Stimulated activated CD4-positive, alpha-beta T cell treated with anti-CD3 and anti-CD28 coated beads, Interleukin-15, amount 100 ng/mL, for 48 hours (primary cell): ENCODE measurements at places on chromosomes 2 and 18.

DNA sequence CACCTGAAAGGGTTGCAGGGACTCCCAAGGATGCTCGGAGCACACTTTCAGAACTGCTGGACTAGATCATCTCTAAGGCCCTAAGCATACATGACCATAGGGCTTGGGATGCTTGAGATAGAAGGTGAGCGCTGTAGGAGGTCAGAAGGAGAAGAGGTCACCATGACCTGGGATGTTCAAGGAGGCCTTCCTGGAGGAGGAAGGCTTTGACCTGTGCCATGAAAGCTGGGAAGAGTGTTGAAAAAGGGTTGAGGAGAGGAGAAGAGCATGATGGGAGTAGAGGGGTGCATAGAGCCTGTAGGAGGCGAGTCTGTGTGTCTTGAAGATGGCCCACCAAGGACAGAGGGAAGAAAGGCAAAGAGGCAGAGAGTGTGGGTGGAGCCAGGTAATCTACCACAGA lies 222.4 kb downstream of the LOXHD1 start:
- no peak for DNase-seq

DNA sequence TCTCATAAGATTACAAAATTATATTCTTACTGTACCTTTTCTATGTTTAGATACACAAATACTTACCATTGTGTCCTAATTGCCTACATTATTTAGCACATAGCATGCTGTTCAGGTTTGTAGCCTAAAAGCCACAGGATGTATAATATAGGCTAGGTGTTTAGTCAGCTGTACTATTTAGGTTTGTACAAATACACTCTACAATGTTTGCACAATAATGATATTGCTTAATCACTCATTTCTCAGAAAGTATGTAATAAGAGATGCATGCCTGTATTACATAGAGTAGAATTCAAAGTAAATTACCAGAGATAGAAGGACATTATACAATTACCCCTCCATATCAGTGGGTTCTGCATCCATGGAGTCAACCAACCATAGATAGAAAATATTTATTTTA lies 201.1 kb upstream of the COL3A1 start:
- no peak for DNase-seq

DNA sequence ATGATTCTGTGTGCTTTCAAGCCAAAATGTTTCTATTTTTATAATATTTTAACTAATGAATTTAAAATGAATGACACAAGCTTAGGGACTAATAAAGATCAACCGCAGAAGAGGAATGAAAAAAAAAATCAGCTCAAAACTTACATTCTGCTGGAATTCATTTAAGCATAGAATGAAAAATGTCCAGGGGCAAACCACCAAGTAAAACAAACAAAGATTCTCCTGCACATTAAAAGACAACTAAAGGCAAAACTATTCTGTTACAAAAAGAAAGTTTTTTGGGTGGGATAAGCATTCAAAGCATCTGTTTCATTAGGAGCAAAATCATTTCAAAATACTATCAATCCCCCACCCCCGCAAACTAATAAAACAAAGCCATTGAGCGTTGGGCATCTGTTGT lies 99.3 kb upstream of the SOX11 start:
- DNase-seq, result no peak

GRCh38 chr2:234694244-234695013 lies 197.5 kb upstream of the ARL4C start:
- DNase-seq, result no peak

DNA sequence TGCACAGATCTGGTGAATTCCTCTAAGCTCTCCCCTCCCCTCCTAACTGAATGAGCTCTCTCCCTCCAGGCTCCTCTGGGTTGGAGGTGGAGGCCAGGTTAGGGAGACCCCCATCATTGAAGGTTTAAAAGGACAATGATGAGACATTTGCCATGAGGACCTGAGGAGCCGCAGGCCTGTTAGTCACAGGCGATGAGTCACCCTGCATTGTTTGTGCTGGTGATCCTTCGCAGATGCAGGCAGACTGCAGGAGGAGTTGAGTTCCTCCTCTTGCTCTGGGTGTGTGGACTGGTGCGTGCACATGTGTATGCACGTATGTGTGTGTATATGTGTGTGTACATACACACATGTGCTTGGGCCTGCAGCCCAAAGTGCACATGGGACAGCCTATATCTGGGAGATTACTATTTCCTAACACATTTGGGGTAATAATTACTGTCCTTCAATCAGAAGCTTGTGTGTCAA lies 42.0 kb downstream of the MCFD2 start:
- DNase-seq, result peak; percentile 23

DNA sequence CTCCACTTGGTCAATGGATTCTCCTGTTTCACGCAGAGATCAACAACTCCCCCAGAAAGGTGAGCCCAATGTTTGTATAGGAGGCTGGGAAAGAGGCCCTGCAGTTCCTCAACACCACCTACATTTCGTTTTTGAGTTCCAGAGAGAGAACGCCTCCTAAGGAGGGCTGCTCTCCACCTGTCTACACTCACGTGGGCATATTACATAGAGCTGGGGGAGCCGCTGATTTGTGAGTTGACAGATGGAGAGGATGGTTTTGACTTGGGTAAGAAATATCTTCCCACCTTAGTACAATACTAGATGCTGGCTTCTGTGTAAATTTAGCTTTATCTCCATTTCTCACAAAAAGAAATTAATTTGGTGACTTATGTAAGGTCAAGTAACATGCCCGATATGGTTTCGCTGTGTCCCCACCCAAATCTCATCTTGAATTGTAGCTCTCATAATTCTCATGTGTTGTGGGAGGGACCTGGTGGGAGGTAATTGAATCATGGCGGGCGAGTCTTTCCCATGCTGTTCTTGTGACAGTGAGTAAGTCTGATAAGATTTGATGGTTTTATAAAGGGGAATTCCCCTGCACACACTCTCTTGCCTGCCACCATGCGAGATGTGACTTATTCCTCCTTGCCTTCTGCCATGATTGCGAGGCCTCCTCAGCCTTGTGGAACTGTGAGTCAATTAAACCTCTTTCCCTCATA lies 274.5 kb upstream of the PXDN start:
- DNase-seq, result no peak

DNA sequence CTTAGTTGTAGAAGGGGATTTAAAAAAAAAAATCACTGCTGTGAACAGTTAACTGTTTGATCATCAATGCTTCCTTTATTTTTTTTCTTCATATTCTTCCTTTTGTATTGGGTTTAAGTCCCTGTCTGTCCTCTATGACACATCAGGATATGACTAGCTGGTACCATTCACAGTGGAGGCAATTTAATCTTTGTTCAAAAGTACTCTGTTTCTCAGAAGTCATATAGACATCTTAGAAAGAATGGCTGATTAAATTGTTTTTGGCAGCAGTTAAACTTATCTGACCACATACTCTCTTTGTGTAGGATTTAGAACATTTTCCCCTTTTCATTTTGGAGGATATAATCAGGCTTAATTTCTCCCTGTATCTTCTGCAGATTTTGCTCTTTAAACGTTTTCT lies 807.8 kb upstream of the CDH2 start:
- no peak for DNase-seq

GRCh38 chr2:190804182-190804795 lies 76.3 kb upstream of the GLS start:
- DNase-seq, result no peak

DNA sequence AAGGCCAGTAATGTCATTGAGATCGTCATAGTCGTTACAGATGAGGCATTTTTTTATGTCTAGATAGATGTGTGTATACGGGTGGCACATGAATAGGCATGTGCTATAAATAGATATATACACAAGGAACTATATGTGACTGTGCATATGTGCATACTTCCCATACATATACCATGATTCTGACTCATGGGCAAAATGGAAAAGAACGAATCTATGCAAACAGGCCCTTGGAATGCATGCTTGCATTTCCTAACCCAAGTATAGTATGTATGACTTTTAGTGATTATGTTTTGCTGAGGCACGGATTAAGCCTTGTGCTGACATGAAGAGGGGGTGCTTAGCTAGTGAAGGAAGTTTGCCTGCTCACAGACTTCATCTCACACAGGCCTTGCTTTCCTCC lies 111.7 kb downstream of the BCL11A start:
- no peak for DNase-seq

- no peak for DNase-seq
Observed at GRCh38 chr18:31789409-31789808, 28.7 kb upstream of the SLC25A52 start.

DNA sequence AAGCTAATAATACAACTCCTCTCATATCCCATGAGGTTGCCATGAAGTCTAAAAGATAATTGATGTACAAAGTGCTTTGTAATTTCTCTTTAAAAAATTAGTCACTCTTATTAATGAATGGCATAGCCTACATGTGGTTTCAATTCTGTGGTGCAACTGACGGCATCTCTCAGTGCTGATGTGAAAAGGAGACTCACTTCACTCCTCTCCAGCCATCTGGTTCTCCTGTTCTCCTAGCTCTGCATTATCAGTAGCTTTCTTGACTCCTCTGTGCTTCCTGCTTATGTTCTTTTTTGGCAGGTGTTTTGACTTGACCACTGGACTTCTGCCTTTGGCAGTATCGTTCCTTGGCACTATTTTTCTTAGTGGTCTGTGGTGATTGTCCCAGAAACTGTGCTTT lies 134.9 kb upstream of the ZFP36L2 start:
- DNase-seq, result no peak

- no peak for DNase-seq
Observed at GRCh38 chr2:16401761-16402300, 263.8 kb downstream of the CYRIA start.

- DNase-seq, result no peak
Observed at GRCh38 chr18:297936-298335, 30.1 kb upstream of the THOC1 start.

DNA sequence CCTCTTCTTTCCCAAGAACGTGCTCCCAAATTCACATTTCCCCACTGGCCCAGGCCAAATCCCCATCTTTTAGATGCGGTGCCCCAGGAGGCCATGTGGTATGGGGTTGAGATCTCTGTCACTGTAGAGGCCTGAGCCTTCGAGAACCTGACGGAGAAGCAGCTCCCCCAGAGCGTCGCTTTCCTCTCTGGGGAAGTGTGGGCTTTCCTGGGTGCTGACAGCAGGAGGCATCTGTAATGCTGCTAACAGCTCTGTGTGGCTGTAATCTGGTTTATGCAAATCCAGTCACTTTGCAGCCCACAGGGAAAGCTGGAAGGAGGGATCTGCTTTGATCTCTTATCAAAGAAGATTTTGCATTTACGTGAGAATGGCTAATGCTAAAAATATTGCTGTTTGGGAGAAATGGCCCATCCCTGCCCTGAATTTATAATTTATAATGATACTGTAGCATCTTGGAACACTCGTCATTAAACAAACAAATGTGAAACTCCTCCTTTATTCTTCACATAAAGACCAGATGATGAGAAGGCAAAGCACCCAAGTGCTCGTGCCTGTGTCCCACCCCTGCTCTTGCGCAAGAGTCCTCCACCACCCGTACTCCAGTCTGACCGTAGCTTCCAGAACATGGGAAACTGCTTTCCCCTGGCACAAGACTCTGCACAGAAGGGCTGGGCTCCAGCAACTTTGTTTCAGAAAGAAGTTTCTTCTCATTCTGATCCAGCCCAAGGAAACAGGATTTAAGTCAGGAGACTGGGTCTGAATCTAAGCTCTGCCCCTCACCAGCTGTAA lies 109.9 kb upstream of the EPC2 start:
- no peak for DNase-seq

DNA sequence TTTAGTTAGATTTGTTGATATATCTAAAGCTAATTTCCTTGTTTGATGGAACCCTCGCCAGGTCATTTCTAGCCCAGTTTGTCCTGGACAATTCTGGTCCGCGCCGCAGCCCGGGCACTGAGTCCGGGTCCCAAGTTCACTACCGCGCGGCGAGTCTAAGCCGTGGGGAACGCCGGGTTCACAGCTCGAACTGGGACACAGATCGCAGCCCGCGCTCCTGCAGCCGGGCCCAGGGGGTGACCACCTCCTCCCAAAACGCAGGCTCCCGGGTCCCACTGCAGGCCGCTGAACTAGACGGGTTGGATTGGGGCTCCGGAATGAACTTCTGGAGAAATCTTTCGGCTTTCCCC lies 681 bp downstream of the ACADL start:
- DNase-seq, result no peak

DNA sequence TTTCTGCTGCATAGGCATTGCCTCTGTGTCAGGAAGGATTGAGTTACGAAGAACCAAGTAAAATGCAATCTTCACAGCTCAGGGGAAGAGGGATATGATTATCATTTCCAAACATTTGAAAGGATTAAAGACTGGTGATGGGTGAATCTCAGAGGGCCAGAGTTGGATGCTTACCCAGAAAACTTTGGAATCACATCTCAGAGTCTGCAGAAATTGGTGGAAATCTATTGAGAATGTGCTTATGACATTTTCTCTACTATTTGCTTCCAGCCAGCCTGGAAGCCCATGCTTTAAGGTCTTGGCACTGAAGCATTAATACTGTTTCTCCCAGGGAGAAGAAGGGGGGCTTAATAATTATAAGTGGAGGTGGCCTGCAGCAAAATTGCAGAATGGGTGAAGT lies 1301.4 kb upstream of the PIK3C3 start:
- DNase-seq, result no peak

DNA sequence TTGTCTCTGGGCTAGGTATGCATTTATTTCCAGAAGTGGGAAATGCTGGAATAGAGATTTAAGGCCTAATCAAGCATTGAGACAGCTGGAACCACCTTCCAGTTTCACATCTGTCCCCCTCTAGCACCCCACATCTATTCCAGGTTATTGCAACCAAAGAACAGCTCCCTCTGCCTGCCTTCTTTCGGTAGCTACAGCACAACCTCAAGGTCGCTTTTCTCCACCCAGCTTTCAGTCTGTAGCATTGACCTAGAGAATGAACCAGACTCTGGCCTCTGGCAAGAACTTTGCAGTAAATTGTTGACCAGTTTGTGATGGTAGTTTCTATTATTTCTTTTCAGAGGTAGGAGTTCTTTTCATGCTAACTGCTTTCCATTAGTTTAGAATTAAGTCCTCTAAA lies 484.2 kb downstream of the DLGAP1 start:
- DNase-seq, result no peak

DNA sequence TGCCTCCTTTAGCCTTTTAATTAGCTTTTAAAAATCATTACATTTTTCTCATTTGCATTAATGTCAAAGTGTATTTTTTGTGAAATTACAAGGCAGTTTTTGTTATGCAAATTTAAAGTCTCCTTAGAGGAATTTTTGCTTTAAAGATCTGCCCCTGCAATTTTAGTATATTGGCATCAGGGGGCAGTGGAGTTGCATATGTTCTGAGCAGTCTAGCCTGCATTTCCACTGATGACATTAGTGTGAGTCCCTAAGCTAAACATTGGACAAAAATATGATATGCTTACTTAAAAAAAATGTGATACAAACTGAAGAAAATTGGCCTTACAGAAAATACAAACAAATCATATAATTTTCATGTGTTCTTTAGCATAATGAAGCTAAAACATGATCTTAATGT lies 426.5 kb downstream of the SLC4A3 start:
- DNase-seq, result no peak

DNA sequence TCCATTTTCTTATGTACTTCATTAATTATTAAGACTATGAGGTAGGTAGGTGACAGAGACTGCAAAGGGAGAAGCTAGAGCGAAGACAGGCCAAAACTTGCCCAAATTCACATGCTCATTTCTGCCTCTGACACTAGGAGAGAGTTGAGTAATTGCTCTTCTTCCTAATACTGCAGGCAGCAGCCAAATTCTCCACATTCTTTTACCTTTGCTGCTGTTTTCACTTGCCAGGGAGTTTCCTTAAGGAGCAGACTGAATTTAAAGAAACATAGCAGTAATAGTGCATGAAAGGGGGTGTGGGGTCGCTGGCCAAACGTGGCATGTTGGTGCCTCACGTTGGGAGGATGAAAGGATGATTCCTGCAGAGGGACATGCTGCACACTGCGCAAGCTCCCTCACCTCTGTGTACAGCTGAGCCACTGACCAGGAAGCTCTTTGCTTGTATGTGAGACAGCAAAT lies 12.3 kb downstream of the CRIM1 start:
- DNase-seq, result no peak
